ENCODE measurements at places on chromosomes 12 and 14.

- peak; percentile 20 for DNase-seq
Measured at GRCh38 chr14:38143170-38143569, 64.5 kb upstream of the SSTR1 start.

DNA sequence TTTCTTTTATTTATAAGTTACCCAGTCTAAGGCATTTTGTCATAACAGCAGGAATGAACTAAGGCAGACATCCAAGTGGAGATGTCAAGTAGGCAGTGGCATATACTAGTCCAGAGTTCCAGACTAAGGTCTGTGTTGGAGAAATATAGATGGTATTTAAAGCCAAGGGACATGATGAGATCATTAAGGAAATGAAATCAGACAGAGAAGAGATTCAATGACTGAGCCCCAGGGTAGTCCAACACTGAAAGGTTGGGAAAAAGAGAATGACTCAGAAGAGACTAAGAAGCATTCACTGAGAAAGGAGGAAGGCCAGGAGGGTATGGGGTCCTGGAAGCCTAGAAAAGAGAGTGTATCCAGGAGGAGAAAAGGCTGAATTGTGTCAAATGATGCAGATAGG lies 442.2 kb upstream of the CCDC196 start:
- peak; percentile 48 for DNase-seq

GRCh38 chr14:61435563-61436337 lies 114.4 kb downstream of the PRKCH start:
- peak; percentile 11 for DNase-seq

- peak; percentile 79 for DNase-seq
Measured at GRCh38 chr12:111445726-111446581, 40.2 kb downstream of the SH2B3 start.

DNA sequence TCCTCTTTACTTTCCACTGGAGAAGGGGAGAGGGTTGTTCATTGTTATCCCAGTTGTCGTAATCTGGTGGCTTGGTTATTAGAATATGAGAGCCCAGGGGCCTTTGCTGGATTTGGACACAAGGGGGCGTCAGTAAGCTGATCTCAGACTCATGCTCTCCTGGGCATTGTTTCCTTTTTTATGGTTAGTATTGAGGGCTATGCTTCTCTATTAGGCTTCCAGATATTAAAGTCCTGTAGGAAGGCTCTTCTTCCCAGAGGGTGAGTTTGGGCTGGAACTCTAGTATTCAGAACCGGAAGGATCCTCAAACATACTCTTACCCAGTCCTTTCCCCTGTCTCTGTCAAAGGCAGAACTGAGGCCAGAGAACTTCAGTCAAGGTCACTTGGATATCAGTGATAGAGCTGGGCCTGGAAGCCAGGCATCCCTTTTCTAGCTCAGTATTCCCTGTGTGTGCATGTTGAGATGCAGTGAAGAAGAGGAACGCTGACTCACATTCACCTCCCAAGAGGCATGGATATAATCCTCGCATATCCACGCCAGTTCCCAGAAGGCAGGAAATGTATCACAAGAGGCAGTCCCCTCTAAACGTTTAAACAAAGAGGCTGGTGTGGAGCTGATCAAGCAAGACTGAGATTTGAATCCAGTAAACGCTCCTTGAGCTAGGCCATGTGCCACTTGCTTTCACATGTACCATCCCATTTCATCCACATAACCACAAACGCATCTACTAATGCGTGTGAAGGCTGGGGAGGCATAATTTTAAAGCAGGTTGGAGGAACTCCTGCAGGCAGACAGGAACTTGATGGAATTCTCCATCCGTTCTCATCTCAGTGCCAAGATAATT lies 41.6 kb downstream of the UBE3B start:
- peak; percentile 96 for DNase-seq

DNA sequence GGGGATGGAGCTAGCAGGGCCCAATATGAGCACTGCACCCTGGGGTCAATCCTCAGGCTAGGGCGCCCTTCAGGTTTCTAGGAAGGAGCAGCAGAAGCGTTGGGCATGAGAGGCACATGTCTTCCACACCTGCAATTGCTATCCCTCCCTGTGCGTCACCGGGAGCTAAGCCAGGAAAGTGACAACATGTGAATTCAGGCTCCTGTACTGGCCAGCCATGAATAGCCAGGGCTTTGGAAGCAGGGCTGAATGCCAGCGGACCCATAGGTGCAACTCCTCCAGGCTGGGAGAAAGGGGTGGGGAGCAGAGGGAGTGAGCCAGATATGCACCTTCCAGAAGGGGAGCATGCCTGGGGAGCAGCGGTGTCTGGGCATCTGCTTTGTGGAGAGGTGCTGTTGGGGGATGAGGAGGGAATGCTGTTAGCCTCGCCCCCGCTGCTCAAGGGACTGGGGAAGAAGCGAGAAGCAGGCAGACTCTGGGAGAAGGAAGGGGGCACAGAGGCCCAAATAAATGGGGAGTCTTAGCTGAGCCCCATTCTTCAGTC lies 6.1 kb downstream of the HOXC5 start:
- DNase-seq, result no peak

- DNase-seq, result no peak
Measured at GRCh38 chr14:38174711-38175110, 33.0 kb upstream of the SSTR1 start.

DNA sequence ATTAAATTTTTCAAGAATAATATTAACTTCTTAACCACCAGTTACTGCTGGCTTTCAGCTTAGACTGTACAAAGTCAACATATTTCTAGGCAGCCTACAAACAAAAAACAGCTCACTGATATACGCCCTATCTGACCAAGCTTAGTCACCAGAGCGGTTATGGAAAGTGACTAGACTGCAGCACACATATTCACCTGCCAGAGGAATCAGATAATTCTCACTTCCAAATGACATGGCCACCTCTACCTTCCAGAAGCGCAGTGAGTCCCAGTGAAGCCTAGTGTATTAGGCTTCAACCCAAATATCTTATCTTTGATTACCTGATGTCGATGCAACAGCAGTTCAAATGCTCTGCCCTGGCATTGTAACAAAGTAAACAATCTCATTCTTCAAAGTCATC lies 8.5 kb downstream of the STXBP6 start:
- DNase-seq, result no peak

DNA sequence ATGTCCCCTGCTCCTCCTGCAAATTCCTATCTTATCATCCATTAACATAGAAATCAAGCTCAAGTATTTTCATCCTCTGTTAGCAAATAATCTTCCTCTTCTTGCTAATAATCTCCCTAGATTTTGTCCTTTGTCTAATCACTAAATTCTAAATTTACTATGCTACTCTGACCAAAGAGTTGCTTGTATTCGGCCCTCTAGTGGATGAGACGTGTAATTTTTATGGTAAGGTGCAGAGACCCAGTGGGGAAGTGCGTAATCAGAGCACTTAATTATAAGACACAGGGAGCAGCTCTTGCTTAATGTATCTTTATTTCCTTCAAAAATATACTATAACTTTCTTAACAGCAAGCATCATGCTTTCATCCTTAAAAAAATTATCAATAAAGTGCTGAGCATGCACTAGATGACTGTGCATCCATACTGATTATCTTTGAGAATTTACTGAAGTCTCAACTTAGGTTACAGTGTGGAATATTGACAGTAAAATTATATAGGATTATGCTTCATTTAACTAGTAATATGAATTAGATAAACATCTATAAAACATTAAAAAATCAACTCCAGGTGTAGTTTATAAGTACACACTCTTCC lies 212.6 kb downstream of the SLC16A7 start:
- peak; percentile 50 for DNase-seq

DNA sequence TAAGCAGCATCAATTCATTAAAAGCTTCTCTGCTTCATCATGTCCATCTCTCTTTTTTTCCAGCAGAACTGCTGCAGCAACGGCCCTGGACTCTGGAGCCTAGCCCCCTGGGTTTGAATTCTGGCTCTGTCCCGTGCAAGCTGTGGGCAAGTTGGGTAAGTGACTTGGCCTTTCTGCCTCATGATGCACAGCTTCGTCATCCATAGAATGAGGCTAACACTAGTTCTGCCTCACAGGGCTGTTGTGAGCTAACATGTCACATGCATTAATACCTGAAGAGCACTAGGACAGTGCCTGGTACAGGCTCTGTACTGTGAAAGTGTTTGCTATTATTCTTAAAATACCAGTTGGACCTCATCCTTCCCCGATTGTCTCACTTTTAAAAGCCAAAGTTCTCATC lies 4.2 kb downstream of the KRT82 start:
- no peak for DNase-seq

- DNase-seq, result no peak
Measured at GRCh38 chr12:3728686-3729085, 24.2 kb downstream of the CRACR2A start.

DNA sequence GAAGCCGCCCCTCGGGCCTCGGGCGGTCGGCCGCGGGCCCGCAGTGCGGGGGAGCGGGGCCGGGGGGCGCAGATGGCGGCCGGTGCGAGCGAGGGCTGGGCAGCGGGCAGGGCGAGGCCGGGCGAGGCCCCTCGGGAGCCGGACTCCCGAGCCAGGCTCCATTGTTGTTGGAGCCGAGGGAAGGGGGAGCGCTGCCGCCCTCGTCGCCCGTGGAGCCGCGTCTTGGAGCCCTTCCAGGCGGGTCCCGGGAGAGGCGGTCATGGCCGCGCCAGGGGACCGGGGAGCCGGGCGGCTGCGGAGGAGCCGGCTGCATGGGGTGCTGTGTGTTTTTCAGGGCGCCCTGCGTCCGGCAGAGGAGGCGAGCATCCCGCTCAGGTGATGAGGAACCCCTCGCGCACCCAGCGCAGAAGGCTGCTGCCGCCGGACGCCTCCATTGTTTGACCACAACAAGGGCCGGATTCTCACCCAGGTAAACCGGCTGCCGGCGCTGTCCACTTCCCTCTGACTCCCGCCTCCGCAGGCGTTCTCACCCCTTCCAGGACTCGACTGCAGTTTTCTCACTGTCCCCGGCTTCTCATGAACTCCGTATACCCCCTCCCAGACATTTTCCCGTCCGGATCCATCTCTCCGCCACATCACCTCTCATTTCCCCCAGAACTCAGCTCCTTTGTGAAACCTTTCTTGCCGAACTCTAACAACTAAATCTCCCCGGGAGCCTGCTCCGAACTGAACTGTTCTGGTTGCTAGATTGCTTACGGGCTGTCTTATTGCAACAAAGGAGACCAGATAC lies 732 bp downstream of the ZNF664 start:
- no peak for DNase-seq

DNA sequence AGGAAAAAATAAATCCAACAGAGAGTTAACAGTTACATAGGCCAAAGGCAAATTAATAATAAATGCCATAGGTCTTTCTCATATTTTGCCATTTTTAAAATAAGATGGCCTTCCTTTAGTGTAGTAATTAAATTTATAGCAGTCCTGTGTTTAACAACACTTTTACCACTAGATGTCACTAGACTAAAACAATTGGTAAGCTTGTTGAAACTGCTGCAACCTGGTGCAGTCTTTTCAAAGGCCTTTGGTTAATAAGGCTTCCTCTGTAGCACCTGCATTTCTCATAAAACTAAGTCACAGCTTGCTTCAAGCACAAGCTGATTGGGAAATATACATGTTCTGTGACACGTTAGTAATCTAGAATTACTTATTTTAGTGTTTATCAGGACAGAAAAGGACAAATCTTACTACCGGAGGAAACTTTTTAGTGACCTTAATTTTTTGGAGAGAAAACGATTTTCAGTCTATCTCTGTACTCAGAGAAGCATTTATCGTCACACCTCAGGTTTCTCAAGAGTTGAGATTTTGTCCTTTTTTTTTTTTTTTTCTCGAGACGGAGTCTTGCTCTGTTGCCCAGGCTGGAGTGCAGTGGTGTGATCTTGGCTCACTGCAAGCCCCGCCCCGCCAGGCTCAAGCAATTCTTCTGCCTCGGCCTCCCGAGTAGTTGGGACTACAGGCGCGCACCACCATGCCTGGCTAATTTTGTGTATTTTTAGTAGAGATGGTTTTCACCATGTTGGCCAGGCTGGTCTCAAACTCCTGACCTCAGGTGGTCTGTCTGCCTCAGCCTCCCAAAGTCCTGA lies 20.0 kb downstream of the BORCS5 start:
- peak; percentile 81 for DNase-seq

GRCh38 chr12:49887536-49888401 lies 15.9 kb downstream of the FAIM2 start:
- no peak for DNase-seq

Data from mesenchymal stem cell (in vitro differentiated cells and primary cell).